ENCODE measurements at places on chromosomes 6 and 20. TPM values are rescaled to one million over a fixed set of nuclear protein-coding genes. Genes with fewer than 3 reads are reported as not detected.

- no peaks in the 10 kb centered on the region for H3K36me3 ChIP-seq
- no peak for DNase-seq
- peaks cover 4% of the 10 kb centered on the region for H3K4me1 ChIP-seq
- H3K4me3 ChIP-seq: no peak overlapping the region
- no peak overlapping the region for H3K27ac ChIP-seq
These were observed 54.0 kb upstream of the FAM184A start for GRCh38 chr6:119132261-119132981.

COL20A1 gene
- total RNA-seq: 0.44 TPM

DNA sequence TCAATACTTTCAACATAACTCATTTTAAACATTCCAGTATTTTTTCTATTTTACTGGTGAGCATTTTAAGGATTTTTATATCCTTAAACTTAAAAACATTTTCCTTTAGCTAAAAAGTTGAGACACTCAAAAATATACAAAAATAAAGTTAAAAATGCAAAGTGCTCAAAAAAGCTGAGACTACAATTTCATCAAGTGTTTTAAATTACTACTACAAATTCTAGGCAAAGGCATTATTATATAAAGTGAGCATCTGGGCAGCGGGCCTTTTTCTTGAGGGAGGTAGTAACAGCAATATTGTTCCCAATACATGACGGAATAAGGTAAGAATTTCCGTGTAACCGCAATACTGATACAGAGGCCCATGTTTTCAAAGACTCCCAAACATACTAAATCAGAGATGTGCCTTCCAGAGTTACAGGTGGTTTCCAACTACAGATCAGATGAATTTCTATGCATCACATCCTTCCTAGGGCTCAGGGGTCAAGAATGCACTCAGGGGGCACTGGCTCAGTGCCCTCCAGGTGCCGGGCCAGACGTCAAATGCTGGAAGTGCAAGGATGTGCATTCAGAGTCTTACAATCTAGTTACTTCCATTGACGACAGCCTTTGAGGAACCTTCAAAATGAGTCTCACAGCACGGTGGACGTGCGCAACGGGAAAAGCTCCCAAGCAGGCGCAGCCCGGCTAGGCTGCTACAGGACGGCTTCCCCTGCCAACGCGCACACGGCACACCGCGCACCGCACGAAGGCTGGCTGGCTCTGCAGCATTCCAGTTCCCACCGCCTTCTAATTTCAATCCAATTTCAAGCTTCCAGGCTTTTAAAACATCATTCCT lies 1.7 kb downstream of the PHF10 start:
- H3K27ac ChIP-seq: peak overlapping the region; percentile 5
- peaks cover 2% of the 10 kb centered on the region for H3K4me1 ChIP-seq
- peak; percentile 66 for DNase-seq
- peaks cover 27% of the 10 kb centered on the region for H3K36me3 ChIP-seq
- peak overlapping the region; percentile 96 for H3K4me3 ChIP-seq

UST gene
- total RNA-seq: 17.0 TPM

MRAP2 gene
- total RNA-seq: 9.5 TPM

Measured in endodermal cell (in vitro differentiated cells).